AG09319 (cell line): ENCODE measurements at places on chromosomes 2 and 18.

- DNase-seq: no peak
Measured at GRCh38 chr2:10382354-10383061, 65.6 kb downstream of the ODC1 start.

- no peak for DNase-seq
Measured at GRCh38 chr18:45133276-45133675, 452.6 kb downstream of the SETBP1 start.

GRCh38 chr2:27088634-27089033, 2.1 kb downstream of the KHK start:
- DNase-seq: no peak

- no peak for DNase-seq
Measured at GRCh38 chr18:51168026-51168742, 29.3 kb downstream of the MEX3C start.

DNA sequence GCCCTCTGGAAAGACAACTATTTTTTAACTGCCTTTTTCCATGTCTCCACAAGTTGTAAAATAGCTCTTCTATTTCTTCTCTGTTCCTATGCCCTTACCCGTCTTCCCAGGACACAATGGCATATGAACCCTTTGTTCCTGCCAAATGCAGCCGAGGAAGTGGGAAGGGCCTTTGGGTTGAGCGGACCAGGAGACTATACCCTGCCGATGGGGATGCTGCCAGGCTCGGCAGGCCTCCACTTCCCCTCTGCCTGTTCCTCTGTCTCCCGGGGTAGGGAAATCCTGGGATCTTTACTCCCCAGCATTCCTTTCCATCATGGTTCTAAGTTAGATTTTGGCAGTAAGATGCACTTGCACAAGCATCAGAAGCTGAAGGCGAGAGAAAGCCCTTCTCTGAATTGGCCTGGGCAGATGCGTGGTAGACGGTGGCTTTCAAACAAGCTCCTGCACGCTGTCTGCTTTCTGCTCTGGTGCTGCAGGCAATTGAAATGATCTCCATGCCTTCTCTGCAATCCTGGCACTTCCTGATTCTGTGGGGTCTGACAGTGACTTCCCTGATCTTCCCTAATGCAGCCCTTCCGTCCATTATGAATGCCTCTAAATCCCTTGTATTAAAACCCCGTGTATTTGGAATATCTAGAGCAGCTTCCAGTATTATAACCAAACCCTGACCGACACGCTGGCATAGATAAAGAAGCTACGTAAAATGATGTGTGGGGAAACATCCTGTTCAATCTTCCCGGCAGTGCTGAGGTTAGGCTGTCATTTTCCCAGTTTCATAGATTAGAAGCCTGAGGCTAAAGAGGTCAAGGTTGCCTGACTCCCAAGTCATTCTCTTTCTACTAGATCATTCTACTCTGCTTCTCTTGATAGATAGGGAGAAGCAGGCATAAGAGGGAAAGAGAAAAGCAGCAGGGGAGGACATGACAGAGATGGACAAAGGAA, 69.8 kb downstream of the MCFD2 start:
- DNase-seq: no peak

- no peak for DNase-seq
Measured at GRCh38 chr2:8501061-8501720, 180.7 kb upstream of the ID2 start.

- no peak for DNase-seq
Measured at GRCh38 chr2:11748861-11749645, 2.6 kb downstream of the LPIN1 start.

DNA sequence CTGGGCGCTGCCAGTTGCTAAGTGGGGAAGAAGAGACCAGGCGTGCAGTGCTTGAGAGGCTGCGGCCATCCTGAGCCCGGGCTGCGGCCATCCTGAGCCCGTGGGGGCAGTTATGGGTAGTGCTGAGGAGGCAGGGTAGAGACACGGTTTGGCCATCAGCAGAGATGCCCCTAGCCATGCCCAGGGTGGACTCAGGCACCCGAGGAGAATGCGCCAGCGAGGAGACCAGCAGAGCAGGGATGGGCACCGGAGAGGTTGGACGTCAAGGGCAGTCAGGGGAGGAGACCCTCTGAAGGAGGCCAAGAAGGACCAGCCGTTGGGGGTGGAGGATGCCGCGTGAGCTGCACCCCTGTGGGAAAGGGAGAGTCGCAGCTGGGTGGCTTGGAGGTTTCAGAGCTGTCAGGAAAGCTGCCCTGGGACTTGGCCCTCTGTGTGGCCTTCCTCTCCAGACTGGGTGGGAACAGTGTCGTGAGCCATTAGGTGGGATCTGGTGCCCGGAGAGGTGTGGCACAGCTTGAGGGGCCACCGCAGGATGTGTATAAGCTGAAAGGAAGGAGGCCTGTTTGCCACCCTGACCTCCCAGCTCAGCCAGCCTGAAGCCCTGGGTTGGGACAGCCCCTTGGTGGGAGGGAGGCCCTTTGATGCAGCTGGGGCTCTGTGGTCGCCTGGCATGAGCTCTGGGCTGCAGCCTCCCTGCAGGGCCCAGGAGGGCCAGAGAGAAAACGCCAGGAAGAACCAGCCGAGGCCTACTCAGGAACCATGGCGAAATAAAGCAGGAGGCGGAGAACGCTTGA, 56.0 kb downstream of the SH3BP4 start:
- DNase-seq: no peak

DNA sequence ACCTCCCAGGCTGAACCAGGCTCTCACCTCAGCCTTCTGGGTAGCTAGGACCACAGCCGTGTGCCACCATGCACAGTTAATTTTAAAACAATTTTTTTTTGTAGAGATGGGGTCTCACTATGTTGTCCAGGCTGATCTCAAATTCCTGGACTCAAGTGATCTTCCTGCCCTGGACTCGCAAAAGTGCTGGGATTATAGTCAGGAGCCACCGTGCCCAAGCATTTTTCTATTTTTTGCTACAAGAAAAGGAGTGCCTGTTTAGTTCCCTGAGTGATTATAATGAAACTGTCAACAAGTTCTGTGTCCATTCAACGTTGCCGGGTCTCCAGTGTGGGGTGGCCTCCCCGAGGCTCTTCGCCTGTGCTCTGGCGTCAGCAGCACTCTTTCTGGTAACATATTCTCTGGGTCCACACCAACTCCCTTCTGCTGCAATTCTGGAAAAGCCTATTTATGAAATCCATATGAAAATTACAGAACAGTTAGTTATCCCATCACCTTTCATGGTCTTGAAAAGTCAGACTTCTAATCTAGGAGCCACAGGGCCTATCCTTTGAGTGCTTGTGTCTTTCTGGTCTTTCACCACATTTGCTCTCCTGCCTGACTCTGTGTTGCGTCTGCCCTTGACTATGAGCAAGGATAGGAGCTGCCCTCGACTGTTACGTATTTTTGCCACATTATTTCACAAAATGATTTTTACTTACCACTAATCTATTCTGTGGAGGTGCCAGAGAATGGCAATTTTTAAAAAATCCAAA, 172.7 kb downstream of the SOCS6 start:
- DNase-seq: no peak

- no peak for DNase-seq
Measured at GRCh38 chr2:174544156-174544555, 53.4 kb downstream of the WIPF1 start.

DNA sequence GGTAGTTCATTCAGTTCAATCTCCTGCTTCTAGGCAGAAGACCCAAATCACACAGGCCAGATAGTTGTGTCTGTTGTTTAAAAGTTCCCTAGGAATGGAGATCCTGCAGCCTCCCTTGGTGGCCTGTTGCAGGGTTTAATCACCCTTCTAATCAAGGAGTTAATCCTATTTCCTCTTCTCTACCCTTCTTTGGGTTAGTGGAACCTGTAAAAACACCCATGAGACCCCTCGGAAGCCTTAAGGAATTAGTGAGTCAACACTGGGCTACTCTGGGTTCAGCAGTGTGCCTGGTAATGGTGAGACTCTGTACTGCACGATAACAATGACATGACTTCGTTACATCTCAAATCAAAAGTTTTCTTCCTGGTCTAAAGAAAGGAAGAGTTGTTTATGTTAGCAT, 217.6 kb upstream of the NRP2 start:
- DNase-seq: no peak

- DNase-seq: no peak
Measured at GRCh38 chr2:50748671-50749070, 283.3 kb downstream of the NRXN1 start.

GRCh38 chr2:148926981-148927401, 52.0 kb downstream of the KIF5C start:
- DNase-seq: no peak

DNA sequence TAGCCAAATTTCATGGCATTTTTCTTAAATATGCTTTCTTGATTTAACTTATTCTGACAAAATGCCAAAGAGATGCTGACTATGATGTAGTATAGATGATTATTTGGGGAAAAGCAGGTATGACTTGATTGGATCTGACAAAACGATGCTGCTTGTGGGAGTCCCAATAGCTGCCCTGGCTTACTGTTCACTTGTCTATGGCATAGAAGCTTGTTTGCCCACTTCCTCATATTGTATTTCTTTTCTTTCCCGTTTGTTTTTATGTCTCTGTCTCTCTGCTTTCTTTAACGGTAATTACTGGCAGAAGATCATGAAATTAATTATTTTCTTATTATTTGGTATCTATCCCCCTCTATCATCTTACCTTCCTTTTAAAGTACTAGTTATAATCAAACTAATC, 43.0 kb downstream of the EPC2 start:
- DNase-seq: no peak

- no peak for DNase-seq
Measured at GRCh38 chr2:219916726-219917440, 289.5 kb downstream of the SLC4A3 start.

DNA sequence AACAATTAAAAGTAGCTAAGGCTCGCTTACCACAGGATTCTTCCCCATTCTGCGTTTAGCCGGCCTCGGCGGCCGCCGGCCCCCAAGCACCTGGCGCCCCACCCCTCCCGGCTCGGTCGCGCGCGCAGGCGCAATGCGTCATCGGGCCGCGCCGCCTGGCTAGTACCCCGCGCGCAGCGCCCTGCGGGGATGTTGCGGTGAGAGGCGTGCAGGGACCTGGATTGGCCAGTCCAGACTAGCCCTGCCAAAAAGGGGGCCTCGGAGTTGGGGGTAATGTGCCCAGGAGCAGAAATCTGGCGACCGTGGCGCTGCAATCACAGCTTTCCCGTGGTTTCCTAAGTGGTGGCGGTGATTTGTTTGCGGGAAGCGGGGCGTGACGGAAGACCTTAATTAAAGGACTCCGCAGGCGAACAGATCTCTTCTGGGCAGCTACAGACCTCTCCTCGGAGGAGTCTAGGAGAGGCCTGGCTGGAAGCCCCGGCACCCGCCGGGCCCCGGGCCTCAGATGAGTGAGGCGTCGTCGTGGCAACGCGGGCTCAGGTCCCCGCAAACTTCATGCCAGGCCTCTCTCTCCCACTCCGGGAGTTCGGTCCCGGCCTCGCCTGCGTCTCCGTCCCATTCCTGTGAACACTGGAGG, 606 bp downstream of the TMEM237 start:
- DNase-seq: peak; percentile 46

DNA sequence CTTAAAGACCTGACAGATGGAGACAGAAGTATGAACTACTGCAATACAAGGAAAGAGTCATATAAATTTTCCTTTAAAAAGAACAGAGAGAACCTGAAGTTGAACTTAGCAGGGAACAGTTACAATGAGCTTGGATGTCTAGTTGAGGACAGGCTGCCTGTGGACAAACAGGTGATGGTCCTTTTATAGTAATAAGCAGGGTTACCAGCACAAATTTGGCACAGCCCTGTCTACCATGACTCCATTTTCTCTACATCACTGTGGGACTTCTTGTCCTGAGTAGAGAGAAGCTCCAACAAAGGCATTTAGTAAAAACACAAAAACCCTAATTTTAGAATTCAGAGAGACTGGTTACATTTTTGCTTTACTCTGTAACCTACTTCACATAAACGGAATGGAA, 448.1 kb downstream of the PLCL1 start:
- no peak for DNase-seq

GRCh38 chr18:8322486-8322885, 286.8 kb upstream of the RAB12 start:
- DNase-seq: no peak

DNA sequence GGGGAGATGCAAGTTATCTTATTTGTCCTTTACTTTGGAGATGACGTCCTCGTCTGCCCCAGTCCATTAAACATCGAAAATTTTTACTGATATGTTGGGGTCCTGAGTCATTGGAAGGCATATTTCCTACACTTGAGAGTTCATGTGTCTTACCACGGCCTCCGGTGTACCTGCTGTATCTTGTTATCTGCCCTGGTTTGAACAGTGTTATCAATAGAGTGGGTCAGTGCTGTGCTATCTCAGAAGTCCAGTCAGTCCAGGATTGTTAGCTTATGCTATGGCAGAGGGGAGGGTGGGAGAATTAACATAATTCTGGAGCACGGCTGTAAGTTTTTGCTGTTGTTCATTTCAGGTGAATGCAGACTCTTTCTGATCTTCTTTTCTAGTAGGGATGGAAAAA, 102.3 kb downstream of the ADCYAP1 start:
- no peak for DNase-seq

GRCh38 chr2:24672589-24672988, 120.6 kb downstream of the PTRHD1 start:
- no peak for DNase-seq

GRCh38 chr2:240895656-240896388, at the start of gene MAB21L4:
TSS of gene MAB21L4 (minus strand) at chr2:240896156. CDS start at chr2:240895997, 159 bp downstream.
- DNase-seq: no peak

DNA sequence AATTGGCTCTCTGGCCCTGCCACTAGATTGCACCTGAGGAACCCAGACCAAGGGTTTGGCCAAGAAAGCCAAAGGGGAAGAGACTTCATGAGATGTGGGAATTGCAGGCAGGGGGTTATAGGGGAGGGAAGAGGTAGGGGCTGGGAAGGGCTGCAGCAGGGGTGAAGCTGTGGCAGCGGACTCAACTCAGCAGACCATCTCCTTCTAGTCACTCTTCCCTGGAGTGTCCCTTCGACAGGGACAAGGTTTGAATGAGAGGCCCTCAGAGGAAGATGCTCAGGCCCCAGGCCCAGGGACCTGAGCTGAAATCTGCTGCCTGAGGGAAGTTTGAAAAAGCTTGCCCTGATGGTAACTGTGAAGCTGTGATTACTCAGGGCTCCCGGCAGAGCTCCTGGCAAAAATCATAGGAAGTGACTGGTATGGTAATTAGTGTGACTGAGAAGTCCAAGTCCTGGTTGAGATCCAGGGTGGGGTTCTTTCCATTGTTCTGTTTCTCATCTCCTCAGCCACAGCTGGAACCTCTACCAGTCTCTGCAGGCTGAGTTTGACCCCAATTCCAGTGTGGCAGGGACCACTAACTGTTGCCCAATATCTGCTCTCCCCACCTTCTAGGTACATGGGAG, 300.9 kb downstream of the CYP26B1 start:
- peak; percentile 27 for DNase-seq

- DNase-seq: no peak
Measured at GRCh38 chr2:33433279-33434235, 42.9 kb upstream of the RASGRP3 start.

- no peak for DNase-seq
Measured at GRCh38 chr2:64548761-64549160, 24.6 kb downstream of the AFTPH start.

DNA sequence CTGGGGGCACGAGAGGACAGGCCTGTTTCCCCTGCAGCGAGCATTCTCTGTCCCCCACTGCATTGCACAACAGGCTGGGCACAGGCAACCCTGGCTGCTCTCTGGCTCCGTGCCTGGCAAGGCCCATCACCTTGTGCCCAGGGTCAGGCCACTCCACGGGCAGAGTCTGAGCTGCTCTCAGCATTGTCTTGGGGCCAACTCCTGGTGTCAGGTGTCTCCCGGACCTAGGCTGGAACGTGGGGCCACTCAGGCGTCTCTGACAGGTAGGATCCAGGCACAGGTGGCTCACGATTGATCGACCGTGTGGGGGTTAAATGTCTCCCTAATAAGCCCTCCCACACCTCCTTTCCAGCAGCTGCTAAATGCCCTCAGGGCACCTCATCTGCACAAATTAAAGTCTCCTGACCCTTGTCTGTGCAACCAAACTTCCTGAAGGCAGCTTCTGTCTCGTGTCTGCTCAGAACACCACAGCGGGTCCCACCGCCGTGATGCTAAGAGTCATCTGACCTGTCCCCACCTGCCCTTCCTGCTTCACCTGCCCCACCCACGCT, 66.6 kb upstream of the GPC1 start:
- no peak for DNase-seq
